ENCODE measurements at places on chromosomes 3 and 15.
A peak's percentile ranks its signal among the peaks of the same experiment; 100 is the strongest.

DNA sequence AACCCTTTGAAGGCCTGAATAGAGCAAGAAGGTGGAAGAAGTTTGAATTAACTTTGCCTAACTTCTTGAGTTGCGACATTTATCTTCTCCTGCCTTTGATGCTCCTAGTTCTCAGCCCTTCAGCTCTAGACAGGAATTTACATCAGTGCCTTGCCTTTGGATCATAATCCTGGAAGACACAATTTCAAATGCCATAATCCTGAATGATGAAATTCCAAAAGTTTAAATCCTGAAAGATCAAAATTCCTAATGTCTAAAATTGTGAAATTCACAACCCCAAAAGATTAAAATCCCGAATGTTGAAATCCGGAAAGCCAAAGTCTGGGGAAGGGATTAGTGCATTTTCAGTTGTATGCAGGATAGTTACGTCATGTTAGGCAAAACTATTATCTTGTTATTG is 166.6 kb upstream of the PDZRN3 start:
- no peak for DNase-seq

DNA sequence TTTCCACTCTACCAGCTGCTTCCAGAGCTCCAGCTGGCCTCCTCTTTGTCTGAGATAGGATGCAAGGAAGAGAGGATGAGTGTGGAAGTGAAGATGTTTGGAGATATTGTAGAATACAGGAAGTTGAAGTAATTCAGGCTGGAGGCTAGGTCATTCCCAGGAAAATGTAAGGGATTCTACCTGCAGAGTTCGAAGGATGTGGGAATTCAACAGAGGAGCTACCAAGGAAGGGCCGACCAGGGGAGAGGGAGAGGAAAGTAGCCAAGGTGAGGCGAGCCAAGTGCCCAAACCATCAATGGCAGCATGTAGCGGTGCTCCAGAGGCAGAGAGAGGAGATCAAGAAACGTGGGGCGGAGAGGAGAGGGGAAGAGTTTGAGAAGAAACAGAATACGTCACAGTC is 49.0 kb upstream of the EPHB3 start:
- DNase-seq, result no peak

- DNase-seq, result no peak
Observed at GRCh38 chr3:86563400-86563970, 427.5 kb downstream of the VGLL3 start.

DNA sequence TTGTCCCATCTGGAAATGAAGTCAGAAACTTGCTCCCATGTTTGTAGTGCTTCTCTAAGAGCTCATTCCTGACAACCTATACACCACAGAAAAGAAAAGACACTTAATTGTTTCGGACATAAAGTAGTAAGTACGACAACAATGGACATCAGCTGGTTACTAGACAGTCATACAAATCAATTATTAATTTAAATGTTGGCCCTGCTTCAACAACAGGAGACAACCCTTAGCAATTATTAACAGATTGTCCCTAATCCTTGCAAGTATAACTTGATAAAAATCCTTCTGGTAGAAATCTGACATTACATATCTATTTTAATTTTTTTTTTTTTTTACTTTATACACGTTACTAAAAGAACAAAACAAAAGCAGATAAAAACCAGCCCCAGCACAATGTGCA is 29.8 kb downstream of the ERICH6 start:
- DNase-seq, result no peak

GRCh38 chr3:58072052-58072762 is 64.0 kb downstream of the FLNB start:
- no peak for DNase-seq

DNA sequence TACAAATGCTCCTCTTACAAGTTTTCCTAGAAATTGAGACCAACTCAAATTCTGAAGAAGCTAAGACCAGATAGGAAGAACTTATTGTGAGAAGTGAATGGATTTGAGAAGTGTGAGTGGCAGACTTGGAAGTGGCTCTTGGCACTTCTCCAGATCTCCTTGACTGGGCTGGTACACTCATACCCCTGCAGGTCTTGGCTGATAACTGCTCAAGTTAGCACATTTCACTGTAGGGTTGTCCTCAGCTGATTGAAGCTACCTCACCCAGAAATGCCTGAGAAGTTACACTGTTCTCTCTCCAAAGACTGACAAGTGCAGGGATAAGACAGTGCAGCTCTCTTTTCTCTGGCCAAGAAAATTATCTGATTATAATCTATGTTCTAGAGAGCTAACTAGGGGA is 16.5 kb upstream of the CLDN1 start:
- DNase-seq, result no peak

DNA sequence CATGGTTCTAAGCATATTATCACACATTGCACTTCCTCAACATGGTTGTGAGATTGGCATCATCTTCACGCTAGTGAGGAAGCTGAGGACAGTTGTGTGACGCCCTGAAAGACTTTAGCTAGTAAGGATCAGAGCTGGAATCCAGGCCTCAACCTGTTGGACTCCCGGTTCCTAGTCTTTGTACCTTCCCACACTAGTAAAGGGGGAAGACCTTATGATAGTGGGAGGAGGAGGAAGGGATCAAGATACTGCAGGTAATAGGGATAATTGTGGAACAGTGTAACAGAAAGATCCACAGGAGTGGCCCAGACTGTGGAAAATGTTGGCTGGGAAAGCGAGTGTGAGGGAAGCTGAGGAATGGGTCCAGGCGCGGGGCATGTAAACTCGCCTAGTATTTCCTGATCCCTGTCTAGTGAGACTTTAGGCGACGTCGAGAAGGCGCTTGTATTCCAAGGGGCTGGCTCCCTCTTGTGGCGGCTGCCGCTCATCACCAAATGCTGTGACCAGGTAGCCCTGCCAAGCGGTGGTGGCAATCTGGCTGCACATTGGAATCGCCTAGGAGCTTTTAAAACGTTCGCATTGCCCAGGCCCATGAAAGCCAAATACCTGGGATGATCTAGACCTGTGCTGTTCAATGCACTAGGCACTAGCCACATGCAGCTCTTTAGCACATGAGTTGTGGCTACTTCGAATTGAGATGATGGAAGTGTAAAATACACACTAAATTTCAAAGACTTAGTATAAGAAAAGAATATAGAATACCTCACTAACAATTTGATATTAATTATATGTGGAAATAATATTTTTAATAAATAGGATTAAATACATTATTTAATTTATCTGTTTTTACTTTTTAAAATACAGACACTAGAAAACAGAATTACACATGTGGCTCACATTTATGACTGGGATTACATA is 38.8 kb upstream of the CLDN18 start:
- peak; percentile 32 for DNase-seq

DNA sequence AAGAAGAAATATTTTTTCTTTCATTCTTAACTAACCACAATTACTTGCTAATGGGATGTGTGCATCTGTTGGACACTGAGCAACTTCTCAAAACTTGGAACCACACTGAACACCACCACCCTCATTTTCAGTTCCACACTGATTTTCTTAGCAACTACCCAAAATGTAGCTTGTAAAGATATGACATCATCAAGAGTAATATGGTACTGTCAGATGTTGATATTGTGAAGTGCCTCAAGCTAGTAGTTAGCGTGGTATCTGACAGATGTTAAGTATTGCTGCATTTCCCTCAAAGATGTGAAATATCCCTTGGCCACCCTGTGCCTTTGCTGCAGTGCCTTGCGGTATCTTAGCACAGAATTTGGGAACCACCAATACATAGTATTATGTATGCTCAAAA is 9.3 kb downstream of the RFTN1 start:
- DNase-seq, result no peak

- no peak for DNase-seq
Observed at GRCh38 chr15:90234096-90234988, at the start of gene GDPGP1. Gene GDPGP1, plus strand, starts transcription at chr15:90234209. Its CDS starts 6,700 bp downstream, at chr15:90240909.

DNA sequence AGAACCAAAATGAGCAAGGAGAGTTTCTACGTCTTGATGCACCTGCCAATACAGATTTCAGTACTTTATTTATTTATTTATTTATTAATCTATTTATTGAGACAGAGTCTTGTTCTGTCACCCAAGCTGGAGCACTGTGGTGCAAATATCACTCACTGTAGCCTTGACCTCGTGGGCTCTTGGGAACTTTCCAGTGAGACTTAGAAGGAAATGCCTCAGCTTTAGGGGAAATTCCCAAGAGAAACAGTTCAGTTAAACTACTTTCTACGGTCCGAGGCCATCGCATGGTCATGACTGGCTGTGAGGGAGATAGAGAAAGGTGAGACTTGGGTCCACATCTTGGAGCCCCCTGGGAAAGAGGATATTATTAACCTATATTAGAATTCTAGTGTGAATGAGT is 47.0 kb upstream of the HERC1 start:
- DNase-seq, result no peak

GRCh38 chr3:178306432-178307115 is 229.7 kb upstream of the KCNMB2 start:
- DNase-seq, result no peak

DNA sequence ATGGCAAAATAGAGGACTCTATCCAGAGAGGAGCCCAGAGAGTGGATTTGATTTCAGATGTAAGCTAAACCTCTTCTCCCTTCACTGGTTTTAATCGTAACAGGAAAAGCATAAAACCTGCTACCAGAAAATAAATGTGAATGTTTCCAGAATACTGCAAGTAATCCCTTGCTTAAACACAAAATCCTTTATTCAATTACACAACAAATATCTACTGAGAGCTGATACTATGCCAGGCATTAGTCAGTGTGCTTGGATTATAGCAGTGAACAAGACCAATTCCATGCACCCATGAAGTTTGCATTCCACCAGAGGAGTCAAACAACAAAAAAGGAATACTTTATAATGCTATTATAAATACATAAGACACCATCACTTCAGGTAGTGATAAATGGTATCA is 15.1 kb downstream of the AVEN start:
- no peak for DNase-seq

- no peak for DNase-seq
Observed at GRCh38 chr15:82807920-82808633, 1.4 kb upstream of the WHAMM start.

GRCh38 chr3:74390121-74390877 is 224.2 kb downstream of the CNTN3 start:
- DNase-seq, result no peak

- no peak for DNase-seq
Observed at GRCh38 chr3:41974223-41974622, 12.3 kb upstream of the ULK4 start.

- no peak for DNase-seq
Observed at GRCh38 chr15:47801522-47801921, 84.2 kb downstream of the SEMA6D start.

GRCh38 chr3:134476306-134476705 is 9.5 kb downstream of the ANAPC13 start:
- no peak for DNase-seq

DNA sequence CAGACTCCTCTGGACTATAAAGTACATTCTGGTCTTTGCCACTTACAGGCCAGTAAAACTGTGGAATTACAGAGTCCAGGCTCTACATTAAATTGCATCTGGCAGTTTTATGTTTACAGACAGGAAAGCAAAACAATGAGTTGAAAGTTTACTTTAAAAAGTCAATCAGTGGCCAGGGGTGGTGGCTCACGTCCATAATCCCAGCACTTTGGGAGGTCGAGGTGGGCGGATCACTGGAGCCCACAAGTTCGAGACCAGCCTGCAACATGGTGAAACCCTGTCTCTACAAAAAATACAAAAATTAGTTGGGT is 53.8 kb downstream of the TM4SF4 start:
- no peak for DNase-seq

DNA sequence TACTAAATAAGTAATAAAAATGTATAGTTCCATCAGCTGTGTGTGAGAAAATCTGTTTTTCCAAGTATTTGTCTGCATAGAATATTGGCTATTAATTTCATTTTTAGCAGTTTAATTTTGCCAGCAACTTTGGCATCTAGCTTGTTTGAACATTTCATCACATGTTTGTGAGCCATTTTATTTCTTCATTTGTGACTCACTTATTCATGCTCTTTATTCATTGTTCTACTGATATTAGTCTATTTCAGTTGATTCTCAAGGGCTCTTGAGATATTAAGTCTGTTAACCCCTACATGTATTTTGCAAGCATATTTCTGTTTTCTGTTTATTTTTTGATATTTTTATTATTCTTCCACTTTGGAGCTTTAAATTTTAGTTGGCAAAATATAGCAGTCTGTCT is 74.0 kb upstream of the PHLDB2 start:
- no peak for DNase-seq

DNA sequence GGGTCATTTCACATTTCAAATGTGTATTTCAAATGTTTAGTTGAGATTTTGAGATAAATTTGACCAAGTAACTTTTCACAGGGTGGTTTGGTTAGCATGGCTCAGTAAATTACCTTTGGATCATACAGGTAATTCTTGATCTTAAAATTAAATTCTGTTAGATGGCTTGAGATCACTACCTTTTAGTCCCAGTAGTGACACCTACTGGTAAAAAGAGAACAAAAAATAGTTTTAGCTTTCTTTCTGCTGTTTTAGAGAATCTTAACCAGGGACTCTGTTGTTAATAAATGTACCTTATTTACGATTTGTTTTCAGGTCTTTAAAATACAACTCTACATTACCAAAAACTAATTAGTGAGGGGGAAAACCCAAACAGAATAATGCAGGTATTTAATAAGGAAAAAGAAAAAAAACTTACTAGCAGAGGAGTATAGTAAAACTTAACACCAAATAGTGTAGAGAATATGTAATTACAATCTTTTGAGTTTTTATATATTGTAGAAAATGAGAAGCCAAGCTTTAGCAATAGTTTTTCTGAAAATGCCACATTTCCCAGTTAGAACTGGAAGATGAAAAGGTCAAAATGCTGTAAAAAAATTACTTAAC is 620.3 kb upstream of the AGTR1 start:
- DNase-seq, result no peak

DNA sequence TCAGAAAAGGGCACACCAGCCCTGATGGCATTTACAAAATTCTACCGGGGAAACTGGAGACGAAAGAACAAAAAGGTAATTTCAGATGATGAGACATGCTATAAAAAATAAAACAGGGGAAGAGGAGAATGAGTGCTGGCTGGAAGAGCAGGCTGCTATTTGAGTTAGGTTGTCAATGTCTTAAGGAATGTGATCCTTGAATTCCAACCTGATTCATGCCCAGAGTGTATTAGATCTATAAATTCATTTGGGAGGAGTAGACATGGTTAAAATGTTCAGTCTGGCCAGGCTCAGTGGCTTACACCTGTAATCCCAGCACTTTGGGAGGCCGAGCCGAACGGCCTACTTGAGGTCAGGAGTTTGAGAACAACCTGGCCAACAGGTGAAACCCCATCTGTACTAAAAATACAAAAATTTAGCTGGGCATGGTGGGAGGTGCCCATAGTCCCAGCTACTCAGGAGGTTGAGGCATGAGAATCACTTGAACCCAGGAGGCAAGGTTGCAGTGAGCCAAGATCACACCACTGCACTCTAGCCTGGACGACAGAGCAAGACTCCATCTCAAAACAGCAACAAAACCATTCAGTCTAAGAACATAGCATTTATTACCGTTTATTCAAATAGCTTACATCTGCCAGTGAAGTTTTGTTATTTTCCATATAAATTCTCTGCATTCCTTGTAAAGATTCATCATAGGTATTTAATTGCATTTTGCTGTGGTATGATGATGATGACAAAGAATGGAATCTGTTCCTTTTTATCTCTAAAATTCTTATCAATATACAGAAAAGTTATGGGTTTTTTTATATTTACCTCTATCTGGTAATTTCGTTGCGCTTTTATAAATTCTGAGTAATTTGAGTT is 126.7 kb upstream of the NR2E3 start:
- no peak for DNase-seq

All from GM12891 (cell line).